ENCODE measurements at places on chromosomes 2 and 18.

DNA sequence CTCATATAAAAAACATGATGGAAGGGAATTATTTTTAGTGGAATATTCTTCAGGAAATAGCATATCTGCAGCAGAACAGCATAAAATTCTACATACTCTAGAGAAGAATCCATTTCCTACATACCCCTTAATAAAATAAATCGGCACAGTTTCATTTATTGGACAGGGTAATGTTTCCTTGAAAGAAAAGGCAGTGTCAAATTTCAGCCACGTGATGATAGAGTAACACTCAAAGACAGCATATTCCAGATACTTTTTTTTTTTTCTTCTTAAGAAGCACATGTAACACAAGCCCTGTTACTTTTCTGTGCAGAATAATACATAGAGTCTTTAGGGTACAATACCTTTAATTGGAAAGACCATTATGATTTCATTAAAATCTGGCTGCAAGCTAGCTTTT is 204.4 kb downstream of the SRBD1 start:
- no peak for DNase-seq

DNA sequence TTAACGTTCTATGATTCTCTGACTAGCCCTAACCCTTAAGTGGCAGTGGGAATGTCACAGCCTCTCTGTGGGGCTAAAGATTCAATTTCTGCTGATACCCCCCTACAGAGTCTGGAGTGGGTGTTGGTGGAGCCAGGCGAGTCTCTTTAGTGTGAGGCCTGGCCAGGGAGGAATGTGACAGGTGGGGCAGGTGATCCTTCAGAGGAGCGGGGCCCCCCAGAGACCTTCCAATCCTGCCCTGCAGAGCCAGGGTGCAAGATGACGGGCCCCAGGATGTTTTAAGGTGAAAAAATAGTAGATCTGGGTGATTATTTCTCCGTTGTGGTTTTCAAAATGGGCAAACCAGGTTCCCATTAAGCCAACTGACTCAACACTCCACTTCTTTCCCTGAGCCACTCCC is 28.2 kb upstream of the DNMT3A start:
- no peak for DNase-seq

DNA sequence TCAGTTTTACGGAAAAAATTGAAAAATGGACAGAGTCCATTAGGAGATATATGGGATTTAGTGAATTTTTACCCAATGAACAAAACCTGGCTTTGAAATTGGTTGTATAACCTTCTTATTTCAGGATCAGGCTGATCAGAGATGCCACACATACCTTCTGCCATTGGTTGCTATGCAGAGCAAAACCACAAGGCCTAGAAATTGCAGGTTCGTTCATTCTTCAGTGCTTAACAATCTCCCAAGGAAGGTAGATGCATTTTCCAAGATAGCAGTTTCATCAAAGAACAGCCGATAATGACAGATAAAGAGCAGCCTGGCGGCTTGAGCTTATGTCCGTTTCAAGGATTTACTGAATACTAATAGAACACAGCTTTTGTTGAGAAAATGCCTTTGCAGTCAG is 868.8 kb downstream of the EPHA4 start:
- DNase-seq = peak; percentile 20

DNA sequence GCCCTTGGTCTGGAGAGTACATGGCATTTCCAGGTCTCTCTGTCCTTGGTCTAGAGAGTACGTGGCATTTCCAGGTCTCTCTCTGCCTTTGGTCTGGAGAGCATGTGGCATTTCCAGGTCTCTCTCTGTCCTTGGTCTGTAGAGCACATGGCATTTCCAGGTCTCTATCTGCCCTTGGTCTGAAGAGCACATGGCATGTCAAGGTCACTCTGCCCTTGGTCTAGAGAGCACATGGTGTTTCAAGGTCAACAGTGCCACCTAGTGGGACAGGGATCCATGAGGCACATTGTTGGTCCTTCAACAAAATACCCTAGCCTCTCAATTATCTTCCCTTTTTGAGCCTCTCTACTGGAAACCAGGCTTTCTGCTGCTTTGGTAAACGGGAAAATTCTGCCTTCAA is 250.2 kb downstream of the OTX1 start:
- DNase-seq = no peak

- DNase-seq = no peak
These were observed 8.9 kb downstream of the RAB31 start for GRCh38 chr18:9716780-9717563.

DNA sequence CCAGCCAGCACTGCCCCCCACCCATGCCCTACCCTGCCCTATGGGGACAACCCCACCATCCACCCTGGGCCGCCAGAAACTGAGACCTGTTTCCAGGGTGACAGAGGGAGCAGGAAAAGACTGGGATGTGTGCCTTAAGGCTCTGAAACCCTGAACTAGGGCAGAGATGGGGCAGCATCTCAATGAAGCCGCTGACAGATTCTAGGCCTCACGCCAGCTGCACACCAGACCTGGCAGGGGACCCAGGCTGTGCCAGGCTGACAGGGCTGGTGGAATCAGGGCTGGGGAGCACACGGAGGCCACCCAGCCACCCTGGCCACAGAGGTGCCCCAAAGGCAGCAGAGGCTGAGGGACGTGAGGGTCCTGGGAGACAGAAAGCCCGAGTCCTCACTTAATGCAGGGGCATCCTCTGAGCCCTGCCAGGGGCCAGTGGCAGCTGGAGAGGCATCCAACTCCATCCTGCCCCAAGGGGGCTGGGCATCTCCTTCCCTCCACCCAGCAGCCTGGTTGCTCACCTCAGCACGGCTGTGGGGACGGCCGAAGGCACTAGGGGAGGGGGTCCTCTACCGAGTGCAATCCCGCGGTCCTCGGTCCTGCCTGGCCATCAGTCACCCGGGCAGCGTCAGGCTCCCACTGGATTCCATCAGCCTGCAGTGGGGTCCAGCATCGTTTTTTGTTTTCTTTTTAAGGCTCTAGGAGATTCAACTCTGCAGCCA is 169.2 kb downstream of the ZFP36L2 start:
- DNase-seq = no peak

DNA sequence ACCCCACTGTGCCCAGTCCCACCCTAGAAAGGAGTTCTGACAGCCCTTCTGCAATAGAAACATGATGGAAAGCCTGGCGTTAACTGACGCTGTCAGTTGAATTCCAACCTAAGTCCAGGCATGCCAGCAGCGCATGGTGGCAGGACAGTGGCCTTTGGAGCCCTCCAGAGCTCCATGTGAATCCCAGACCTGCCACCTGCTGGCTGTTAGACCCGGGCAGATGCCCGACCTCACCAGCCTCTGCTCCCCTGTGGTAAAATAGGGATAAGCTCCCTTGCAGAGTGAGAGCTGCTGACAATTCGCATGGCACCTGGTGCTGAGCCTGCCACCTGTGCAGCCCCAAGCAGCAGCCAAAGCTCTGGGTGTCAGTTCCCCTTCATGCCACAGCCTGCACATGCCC is 138.6 kb downstream of the LOXHD1 start:
- DNase-seq = no peak
